NCI-H2081 treated with DMSO at 0.1 percent for 48 hours (cell line): ENCODE measurements at places on chromosomes 6 and 20.

GRCh38 chr6:16020259-16020658, 108.6 kb upstream of the MYLIP start:
- DNase-seq: no peak

DNA sequence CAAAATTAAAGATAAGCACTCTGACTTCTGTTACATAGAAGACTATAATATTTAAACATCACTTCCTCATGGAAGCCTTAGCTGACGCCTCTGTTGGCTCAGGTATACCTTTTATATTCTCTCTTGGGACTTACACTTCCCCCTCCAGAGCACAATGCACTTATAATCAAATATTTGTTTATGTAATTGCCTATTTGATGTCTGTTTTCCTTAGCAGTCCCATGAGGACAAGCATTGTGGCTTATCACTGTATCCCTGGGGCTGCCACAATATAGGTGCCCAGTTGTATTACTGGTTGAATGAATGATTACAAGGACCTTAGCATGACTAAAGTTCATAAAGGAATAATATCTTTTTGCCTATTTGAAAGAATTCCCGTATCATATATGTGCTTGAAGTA, 186.7 kb upstream of the VGLL2 start:
- DNase-seq: peak; percentile 38

GRCh38 chr6:11439017-11439420, 98.5 kb upstream of the TMEM170B start:
- DNase-seq: no peak

- no peak for DNase-seq
Observed at GRCh38 chr6:168934660-168935627, 318.7 kb downstream of the THBS2 start.

- no peak for DNase-seq
Observed at GRCh38 chr6:83265384-83265783, 72.2 kb downstream of the RWDD2A start.

DNA sequence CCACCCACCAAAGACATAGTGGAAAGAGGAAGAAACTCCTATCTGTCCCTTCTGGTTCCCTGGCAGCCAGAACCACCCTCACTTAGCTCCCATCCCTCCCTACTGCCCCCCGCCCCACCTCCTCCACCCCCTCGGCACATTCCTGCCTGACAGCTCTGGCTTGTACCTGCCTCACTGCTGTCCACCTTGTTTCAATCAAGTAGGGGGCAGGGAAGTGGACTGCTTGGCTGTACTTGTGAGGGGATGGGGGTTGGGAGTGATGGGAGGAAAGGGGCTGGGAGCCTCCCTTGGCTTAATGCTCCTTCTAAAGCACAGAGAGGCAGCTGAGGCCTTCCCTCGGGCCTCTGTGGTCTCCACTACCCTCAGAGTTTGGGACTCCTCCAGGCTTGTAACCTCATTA, 22.1 kb upstream of the ZNF76 start:
- DNase-seq: no peak

- no peak for DNase-seq
Observed at GRCh38 chr6:14732844-14733757, 512.8 kb upstream of the JARID2 start.

DNA sequence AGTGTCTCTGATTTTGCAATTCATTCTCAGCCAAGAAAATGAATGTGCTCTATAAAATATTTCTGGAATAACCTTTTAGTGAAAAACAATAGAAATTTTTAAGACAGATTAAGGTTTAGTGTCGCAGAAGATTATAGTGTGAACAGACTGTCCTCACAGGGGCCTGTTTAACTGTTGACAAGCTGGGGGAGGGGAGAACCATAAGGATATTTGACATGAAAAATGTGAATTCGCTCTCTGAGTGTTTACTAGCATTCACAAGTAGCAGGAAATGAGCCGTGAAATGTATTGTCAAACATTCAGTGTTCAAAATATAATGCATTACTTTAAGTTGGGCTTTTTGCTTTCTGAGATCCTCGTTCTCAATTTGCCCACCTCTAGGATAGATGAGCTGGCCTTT, 134.8 kb upstream of the TSHZ2 start:
- no peak for DNase-seq

DNA sequence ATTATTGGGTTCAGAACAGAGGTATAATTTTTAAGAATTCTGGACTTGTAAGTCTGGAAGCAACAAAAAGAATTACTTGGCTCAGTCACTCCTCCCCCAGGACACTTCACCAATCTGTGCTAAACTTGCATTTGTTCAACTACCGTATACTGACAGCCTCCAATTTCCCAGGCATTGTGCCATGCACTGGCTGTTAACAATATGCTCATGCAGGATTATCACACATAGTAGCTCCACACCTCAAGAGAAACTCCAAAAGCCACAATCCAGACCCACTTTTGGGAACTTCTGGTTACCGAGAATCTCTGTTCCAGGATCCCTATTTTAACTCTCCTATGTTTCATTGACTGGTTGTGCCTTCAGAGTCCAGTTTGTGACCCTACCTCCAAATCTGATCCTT, 7.7 kb downstream of the ADGRF1 start:
- DNase-seq: no peak

DNA sequence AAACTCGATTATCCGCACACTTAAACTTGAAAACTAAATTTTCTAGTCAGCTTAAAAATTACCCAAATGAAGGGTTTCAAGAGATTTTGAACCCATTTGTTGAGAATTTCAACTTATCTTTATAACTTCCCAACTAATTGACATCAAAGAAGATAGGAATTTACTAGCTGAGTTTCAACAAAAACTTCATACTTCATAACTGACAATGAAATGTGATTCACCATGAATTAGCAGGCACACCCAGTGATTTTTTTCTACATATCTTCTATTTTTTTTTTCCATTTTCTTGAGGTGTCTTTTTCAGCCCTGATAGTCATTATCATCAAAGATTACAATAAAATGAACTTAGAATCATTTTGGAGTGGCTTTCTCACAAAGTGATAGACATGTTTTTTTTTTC, 26.7 kb downstream of the TNFAIP3 start:
- no peak for DNase-seq

GRCh38 chr20:7993703-7994102, 25.9 kb downstream of the TMX4 start:
- DNase-seq: no peak

DNA sequence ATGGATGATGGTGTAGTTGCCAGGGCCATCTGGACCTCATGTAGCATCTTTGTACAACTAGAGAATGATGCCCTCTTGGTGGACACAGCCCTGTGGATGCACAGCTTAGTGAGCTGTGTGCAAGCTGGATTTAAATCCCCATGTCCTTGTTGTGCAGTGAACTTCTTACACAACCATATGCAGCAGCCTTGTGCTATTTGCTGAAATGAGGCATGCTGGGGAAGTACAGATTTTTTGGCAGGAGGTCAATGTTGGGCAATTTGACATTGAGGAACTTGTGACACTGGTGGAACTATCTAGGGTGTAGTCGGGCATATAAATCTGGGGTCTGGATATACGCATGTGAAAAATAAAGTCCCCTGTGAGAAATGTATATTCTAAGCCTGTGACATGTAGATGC, 5.8 kb upstream of the CDC5L start:
- DNase-seq: no peak

- no peak for DNase-seq
Observed at GRCh38 chr20:22699396-22699795, 115.0 kb upstream of the FOXA2 start.

DNA sequence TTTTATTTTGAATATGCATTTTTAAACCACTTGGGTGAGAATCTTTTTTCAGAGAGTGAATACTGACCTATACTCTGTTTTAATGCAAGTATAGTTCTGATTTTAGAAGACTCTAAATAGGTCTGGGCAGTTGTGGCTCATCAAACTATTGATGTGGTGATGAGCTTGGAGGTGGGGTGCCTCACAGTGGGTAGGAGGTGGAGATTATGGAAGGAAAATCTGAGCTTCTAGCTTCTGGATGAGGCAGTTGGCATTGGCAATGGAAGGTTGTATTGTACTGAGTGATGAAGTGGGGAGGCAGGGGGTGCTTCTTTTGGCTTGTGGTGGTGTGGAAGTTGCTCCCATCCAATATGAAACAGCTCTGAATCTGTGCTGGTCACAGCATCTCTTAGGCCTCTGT, 52.7 kb downstream of the VAPB start:
- DNase-seq: no peak

DNA sequence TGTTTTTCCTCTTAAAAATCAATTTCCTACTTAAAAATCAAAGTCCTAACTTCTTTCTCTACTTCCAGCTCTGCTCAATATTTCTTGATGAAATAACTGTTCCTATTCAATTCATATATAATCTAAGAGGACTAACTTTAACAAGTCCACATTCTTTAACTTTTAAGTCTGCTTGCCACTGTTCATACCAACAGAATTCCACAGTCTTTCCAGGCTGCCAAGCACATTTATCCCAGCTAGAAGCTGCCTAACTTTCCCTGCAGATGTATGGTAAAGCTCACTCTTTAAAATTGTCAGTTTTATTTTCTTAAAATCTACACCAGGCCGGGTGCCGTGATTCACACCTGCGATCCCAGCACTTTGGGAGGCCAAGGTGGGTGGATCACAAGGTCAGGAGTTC, 11.5 kb downstream of the CALHM6 start:
- DNase-seq: no peak

GRCh38 chr20:48898896-48899530, 22.5 kb upstream of the ARFGEF2 start:
- DNase-seq: no peak

DNA sequence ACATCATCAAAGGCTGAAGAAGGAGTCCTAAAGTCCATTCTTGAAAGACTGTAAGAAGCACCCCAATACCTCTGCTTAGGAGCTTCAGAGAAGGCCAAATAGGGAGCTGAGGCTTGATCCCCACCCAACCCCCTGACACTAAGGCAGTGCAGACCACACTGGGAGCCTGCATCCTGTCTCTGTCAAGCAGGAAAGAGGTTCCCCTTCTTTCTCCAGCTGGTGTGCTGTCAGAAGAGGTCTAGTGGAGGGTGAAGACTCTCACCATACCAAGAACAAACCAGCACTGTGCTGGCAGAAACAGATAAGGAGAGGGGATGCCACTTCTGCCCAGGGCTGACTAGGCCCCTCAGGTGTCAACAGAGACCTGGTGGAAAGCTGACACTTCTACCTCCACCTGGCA, 19.9 kb downstream of the GZF1 start:
- no peak for DNase-seq

GRCh38 chr20:46028772-46029371, at the start of gene SLC12A5:
Gene SLC12A5 (plus strand): TSS chr20:46029215. CDS start chr20:46029345, 130 bp downstream.
- no peak for DNase-seq

- DNase-seq: no peak
Observed at GRCh38 chr6:37689381-37689780, 8.3 kb downstream of the MDGA1 start.

- no peak for DNase-seq
Observed at GRCh38 chr6:112010328-112010727, 43.6 kb upstream of the CCN6 start.
